ENCODE measurements at places on chromosomes 3 and 15. TPM values are rescaled to one million over a fixed set of nuclear protein-coding genes. Genes with fewer than 3 reads are reported as not detected.
A peak's percentile ranks its signal among the peaks of the same experiment; 100 is the strongest.

DNA sequence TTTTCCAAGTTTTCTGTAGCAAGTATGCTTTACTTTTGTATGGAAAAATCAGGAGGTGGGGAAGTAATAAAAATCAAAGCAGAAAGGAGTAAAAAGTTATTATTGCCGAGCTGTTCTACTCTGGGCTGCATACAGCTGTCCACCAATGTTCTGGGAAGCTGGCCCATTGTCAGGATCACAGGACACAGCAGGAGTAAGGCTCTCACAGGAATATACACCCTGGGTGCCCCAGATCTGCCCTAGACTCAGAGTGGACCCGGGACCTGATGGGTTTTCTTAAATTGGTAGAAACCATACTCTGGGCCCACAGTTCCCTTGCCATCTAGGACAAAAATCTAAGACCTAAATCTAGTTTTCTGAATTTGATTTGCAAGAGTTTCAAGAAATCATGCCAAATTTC lies 60.4 kb downstream of the TNIK start:
- no peak for DNase-seq
- H3K27ac ChIP-seq, result no peak overlapping the region
- no peaks in the 10 kb centered on the region for H3K36me3 ChIP-seq

DNA sequence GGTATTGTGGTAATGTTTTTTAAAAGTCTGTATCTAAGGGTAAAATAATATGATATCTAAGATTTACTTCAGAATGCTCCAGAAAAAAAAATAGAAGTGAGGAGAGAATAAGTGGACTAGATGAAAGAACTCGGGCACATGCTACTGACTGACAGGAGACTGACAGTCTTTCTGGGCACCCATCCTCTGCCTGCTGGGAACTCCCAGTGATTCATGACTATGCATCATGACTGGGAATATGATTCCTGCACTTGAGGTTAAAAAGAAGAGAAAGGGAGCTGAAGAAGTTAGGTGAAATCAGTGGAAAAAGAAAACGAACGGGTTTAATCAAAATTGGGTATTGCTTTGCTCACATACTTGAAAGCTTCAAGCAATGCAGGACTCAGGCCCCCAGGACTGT lies 35.7 kb upstream of the SPSB4 start:
- H3K36me3 ChIP-seq, result no peaks in the 10 kb centered on the region
- DNase-seq, result no peak
- no peak overlapping the region for H3K4me3 ChIP-seq
- no peak overlapping the region for H3K27ac ChIP-seq
- no peaks in the 10 kb centered on the region for H3K4me1 ChIP-seq
- H3K27me3 ChIP-seq, result no peaks in the 10 kb centered on the region

GRCh38 chr3:115022835-115023398 lies 124.2 kb downstream of the ZBTB20 start:
- H3K27ac ChIP-seq, result no peak overlapping the region
- no peak for DNase-seq
- no peaks in the 10 kb centered on the region for H3K36me3 ChIP-seq
- H3K27me3 ChIP-seq, result no peaks in the 10 kb centered on the region
- no peaks in the 10 kb centered on the region for H3K4me1 ChIP-seq

DNA sequence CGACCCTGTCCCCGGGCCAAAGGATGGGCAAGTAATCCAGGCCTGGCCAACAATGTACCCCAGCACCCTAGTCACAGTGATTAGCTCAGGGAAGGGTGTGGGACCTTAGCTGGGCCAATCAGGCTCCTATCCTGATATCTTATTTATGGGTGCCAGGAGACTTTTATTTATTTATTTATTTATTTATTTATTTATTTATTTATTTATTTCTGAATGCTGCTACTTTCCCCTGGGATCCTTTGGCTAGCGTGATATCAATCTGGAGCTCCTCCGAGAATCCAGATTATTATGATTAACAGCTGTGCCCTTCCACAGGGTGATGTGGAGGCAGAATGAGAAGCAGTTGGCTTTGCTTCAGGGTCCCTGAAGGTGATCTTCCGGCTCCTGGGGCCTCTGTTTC lies 32.2 kb upstream of the BHLHE40 start:
- no peaks in the 10 kb centered on the region for H3K27me3 ChIP-seq
- no peak overlapping the region for H3K27ac ChIP-seq
- H3K4me1 ChIP-seq, result no peaks in the 10 kb centered on the region
- no peak for DNase-seq
- H3K36me3 ChIP-seq, result no peaks in the 10 kb centered on the region

GRCh38 chr15:42371096-42371495 lies 11.8 kb downstream of the CAPN3 start:
- H3K27me3 ChIP-seq, result no peaks in the 10 kb centered on the region
- H3K36me3 ChIP-seq, result no peaks in the 10 kb centered on the region
- no peak overlapping the region for H3K27ac ChIP-seq
- DNase-seq, result no peak
- no peaks in the 10 kb centered on the region for H3K4me1 ChIP-seq

GRCh38 chr3:72696815-72697214 lies 151.4 kb downstream of the SHQ1 start:
- no peaks in the 10 kb centered on the region for H3K4me1 ChIP-seq
- H3K27me3 ChIP-seq, result no peaks in the 10 kb centered on the region
- DNase-seq, result no peak
- H3K36me3 ChIP-seq, result no peaks in the 10 kb centered on the region

DNA sequence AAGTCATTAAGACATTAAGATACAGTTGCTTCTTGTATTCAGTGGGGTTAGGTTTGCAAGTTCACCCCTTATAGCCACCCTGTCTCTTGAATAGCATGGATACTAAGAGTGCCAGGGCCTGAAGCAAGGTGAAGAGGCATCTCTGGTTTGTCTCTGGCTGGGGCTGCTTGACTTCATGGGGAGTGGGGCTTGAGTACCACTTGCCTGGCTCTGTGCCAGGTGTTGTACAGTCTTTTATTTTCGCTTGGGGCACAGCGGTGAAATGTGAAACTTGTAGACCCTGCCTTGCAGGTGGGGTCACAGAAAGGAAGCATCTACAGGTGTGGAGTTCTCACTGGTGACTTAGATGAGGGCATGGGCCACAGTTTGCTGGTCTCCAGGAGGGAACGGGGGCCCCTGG lies 152.1 kb downstream of the PDE8A start:
- H3K27me3 ChIP-seq, result no peaks in the 10 kb centered on the region
- H3K4me3 ChIP-seq, result no peak overlapping the region
- no peak for DNase-seq
- no peaks in the 10 kb centered on the region for H3K4me1 ChIP-seq
- peaks cover 24% of the 10 kb centered on the region for H3K36me3 ChIP-seq
- H3K27ac ChIP-seq, result no peak overlapping the region

- H3K4me3 ChIP-seq, result no peak overlapping the region
- no peaks in the 10 kb centered on the region for H3K27me3 ChIP-seq
- no peaks in the 10 kb centered on the region for H3K4me1 ChIP-seq
- H3K36me3 ChIP-seq, result no peaks in the 10 kb centered on the region
- DNase-seq, result no peak
- no peak overlapping the region for H3K27ac ChIP-seq
Measured at GRCh38 chr15:25545017-25545416, 106.2 kb upstream of the UBE3A start.

The LMAN1L gene
- polyA plus RNA-seq, result not detected

GRCh38 chr3:15342945-15343344 lies 10.6 kb upstream of the SH3BP5 start:
- no peaks in the 10 kb centered on the region for H3K27me3 ChIP-seq
- no peaks in the 10 kb centered on the region for H3K4me1 ChIP-seq
- H3K27ac ChIP-seq, result no peak overlapping the region
- H3K36me3 ChIP-seq, result no peaks in the 10 kb centered on the region

DNA sequence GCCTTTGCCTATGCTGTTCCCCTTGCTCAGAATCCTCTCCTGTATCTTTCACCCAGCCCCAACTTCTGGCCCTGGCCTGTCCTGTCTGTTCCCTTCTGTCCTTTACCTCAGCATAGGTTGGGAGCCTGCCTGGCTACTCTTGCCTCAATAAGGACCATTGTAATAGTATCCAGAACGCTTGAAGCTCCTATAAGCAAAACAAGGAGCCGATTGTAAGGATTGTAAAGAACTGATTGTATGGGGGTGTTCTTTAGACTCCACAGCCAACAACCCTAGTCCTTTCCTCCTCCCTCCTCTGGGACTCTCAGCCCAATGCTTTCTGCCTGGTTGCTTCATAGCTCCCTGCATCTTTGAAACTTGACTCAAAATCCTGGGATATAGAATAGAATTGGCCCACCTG lies 18.7 kb upstream of the RAD54L2 start:
- no peak for DNase-seq
- H3K4me1 ChIP-seq, result no peaks in the 10 kb centered on the region
- H3K27me3 ChIP-seq, result no peaks in the 10 kb centered on the region

DNA sequence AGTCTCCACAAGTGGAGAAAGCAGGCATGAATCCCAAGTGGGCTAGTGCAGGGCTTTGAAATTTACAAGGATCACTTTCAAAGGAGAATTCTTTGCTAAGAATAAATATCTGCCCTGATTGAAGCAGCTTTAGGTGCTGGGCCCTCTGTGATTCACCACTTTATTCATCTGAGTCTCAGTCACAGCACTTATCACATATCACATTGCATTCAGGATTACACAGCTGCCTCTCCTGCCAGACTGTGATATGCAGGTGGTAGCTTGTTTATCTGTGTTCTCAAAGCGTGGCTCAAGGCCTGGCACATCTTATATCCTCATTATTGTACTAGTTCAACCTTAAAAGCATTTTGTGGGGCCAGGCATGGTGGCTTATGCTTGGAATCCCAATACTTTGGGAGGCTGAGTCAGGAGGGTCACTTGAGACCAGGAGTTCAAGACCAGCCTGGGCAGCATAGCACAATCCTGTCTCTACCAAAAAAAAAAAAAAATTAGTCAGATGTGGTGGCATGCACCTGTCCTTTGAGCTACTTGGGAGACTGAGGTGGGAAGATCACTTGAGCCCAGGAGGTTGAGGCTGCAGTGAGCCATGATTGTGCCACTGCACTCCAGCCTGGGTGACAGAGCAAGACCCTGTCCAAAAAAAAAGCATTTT lies 156.9 kb upstream of the EIF1B start:
- H3K4me3 ChIP-seq, result no peak overlapping the region
- H3K27ac ChIP-seq, result no peak overlapping the region
- H3K27me3 ChIP-seq, result no peaks in the 10 kb centered on the region
- H3K36me3 ChIP-seq, result no peaks in the 10 kb centered on the region
- no peak for DNase-seq

GRCh38 chr3:21059404-21059803 lies 691.6 kb downstream of the ZNF385D start:
- no peak overlapping the region for H3K27ac ChIP-seq
- H3K4me1 ChIP-seq, result no peaks in the 10 kb centered on the region
- H3K36me3 ChIP-seq, result no peaks in the 10 kb centered on the region
- peak; percentile 1 for DNase-seq
- no peak overlapping the region for H3K4me3 ChIP-seq

GRCh38 chr3:10501664-10502052 lies 3.7 kb downstream of the ATP2B2 start:
- no peak overlapping the region for H3K4me3 ChIP-seq
- no peaks in the 10 kb centered on the region for H3K36me3 ChIP-seq
- no peak for DNase-seq

- no peak overlapping the region for H3K27ac ChIP-seq
- no peaks in the 10 kb centered on the region for H3K36me3 ChIP-seq
- no peak overlapping the region for H3K4me3 ChIP-seq
Measured at GRCh38 chr3:123332124-123332641, 116.7 kb downstream of the ADCY5 start.

GRCh38 chr15:99312794-99313193 lies 61.5 kb downstream of the LRRC28 start:
- H3K36me3 ChIP-seq, result no peaks in the 10 kb centered on the region
- no peak overlapping the region for H3K4me3 ChIP-seq
- H3K4me1 ChIP-seq, result no peaks in the 10 kb centered on the region
- H3K27ac ChIP-seq, result no peak overlapping the region
- DNase-seq, result no peak
- no peaks in the 10 kb centered on the region for H3K27me3 ChIP-seq

- peaks cover 39% of the 10 kb centered on the region for H3K27me3 ChIP-seq
- peak within 1 kb of the TSS; percentile 35 for H3K4me3 ChIP-seq
- peak; percentile 72 for DNase-seq
- H3K36me3 ChIP-seq, result no peaks in the 10 kb centered on the region
Measured at GRCh38 chr15:89496155-89497098, at the start of gene RHCG. RHCG (minus strand) TSS chr15:89496583; CDS start chr15:89496544, 39 bp downstream.

DNA sequence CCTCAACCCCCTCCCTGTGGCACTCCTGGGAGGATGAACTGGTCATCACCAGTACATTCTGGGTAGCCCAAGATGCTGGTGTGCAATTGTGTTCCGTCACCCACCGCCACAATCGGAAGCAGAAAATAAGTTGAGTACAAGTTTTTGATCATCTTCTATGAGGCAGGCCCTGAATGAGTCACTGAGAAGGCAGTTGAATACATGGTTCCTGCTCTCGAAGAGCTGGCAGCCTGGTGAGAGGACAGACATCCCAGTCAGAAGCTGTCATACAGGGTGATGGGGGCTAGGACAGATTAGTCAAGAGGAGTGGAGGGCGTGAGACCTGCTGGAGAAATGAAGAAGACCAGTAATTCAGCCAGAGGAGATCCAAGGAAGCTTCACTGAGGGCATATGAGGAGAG lies 6.2 kb downstream of the CEMIP start:
- DNase-seq, result no peak
- no peaks in the 10 kb centered on the region for H3K36me3 ChIP-seq
- no peak overlapping the region for H3K4me3 ChIP-seq
- peaks cover 6% of the 10 kb centered on the region for H3K27me3 ChIP-seq

DNA sequence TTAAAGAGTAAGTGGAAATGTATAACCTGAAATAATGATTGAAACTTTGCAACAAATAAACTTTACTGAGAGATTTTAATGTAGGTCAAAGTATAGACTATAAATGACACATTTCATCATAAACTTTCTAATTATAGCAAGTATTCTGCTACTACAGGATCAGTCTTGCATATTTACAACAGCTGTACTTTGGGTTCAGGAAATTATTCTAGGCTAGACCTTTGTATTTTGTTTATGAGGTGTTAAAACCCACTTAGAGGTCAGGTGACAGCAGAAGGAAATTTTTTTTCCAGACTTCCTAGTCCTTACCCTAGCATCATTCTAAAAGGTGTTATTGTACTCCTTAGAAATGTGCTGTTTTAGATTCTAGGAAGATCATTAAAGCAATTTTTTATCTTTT lies 2.3 kb downstream of the RNF7 start:
- H3K36me3 ChIP-seq, result peaks cover 4% of the 10 kb centered on the region
- no peak overlapping the region for H3K27ac ChIP-seq
- DNase-seq, result peak; percentile 86
- no peak overlapping the region for H3K4me3 ChIP-seq
- H3K4me1 ChIP-seq, result peaks cover 4% of the 10 kb centered on the region

GRCh38 chr3:55164191-55164590 lies 236.3 kb upstream of the LRTM1 start:
- H3K36me3 ChIP-seq, result no peaks in the 10 kb centered on the region
- DNase-seq, result no peak
- H3K27ac ChIP-seq, result no peak overlapping the region
- no peaks in the 10 kb centered on the region for H3K27me3 ChIP-seq
- H3K4me1 ChIP-seq, result no peaks in the 10 kb centered on the region
- no peak overlapping the region for H3K4me3 ChIP-seq

Data from small intestine (tissue), 16 donors.